ENCODE measurements at places on chromosomes 11 and 22.

- no peak for DNase-seq
Measured at GRCh38 chr11:75644370-75644769, 24.5 kb downstream of the MAP6 start.

DNA sequence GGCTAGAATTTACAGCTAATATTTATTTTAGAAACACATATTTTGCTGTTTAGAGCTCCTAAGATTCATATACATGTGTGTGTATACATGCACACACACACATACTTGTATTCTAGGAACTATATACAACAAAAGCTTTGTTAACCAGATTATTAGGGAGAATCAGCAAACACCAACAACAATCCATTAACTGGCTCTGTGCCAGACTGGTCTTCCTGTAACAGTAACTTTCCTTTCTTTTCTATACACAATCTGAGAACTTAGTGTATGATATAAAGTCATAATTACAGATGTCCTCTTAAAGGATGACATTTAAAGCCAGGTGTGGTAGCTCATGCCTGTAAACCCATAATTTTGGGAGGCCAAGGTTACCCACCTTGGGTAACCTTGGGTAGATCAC lies 49.5 kb upstream of the CLNS1A start:
- DNase-seq = no peak

- no peak for DNase-seq
Measured at GRCh38 chr22:42343531-42344081, 73.2 kb upstream of the TCF20 start.

- no peak for DNase-seq
Measured at GRCh38 chr11:4025967-4026324, 68.7 kb upstream of the RRM1 start.

DNA sequence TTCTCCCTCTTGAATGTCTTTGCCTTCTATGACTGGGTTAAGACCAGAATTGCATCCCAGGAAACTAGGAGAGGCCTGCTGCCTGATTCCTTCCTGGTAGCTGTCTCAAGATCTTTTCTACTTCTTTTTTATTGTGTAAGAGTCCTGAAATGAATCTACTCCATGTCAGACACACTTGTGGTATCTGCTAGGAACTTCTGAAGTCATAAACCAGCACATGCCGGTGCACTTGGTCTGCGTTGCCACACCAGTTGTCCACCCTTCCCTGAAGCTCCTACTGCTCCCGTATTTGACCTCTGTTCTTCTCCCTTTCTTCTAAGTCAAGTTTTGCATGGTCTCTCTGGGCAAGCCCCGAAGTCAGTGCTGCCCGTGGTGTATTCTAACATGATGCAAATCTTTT lies 644.2 kb downstream of the ETS1 start:
- DNase-seq = no peak

- no peak for DNase-seq
Measured at GRCh38 chr11:17639091-17639490, 80.3 kb upstream of the MYOD1 start.

DNA sequence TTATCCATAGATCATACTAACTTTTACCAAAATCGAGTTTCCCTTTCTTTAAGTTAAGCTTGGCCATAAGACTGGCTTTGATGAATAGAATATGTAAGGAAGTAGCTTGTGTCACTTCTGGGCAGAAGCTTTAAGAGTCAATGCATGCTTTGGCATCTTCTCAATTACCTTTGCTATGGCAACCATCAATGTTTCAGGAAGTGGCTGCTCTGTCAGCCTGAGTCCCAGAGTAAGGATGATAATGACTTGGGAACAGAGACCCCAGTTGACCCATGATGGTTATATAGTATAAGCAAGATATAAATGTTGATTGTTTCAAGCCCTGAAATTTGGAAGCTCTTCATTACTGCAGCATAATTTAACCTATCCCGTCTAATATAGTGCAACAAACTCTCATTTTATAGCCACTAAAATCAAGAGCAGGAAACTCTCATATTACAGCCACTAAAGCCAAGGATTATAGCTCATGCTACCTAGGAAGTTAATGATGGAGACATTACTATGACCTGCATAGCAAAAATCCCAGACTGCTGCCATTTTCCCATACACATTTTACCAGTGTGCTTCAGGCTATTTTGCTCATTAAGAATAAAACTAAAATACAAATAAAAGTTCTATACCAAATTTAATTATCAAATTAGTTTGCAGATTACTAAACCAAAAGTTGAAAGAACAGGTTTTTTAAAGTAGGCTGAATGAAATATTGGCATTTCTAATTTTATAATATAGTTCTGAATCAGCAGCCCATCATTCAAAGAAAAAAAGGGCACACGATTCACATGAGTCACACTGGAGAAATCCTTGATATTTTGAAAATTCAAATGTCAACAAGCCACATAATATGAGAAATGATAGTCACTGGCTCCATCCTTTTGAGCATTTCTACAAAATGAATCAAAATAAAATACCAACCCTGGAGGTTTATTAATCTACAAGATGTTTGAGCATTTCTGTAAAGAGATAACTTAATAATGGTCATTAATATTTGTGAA lies 23.8 kb downstream of the FSHB start:
- no peak for DNase-seq

DNA sequence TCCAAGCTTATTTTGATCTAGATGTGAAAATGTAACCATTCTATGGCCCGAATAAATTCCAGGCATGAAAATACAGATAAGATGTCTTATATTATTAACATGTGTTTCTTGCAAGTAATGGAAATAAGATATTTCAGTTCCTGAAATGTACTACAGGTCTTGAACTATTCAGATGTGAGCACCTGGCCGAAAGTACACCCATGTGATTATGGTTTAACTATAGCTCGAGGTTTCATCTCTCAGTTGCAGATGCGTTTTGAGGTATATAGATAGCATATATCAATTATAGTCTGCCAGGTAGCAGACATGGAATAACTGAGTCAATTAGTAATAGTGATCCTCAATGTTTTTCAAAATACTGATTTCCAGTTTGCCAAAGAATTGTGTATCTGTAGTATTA lies 68.3 kb downstream of the DDIAS start:
- no peak for DNase-seq

DNA sequence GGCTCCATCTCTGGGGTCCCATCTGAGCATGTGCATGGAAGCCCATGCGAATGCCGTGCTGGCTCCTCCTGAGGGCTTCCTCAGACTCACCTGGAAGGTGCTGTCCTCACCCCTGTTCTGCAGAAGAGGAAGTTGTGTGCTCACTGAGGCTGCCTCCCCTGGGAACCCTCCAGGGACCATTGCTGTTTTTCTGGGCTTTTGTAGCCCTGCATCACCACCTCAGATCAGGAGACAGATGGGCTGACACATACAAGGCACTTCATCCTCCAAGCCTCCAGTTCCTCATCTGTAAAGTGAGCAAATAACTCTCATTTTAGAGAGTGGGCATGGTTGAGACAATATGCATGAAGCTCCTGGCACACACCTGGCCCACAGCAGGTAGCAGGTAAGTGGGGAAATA lies 12.1 kb upstream of the LRRC32 start:
- DNase-seq = no peak

- no peak for DNase-seq
Measured at GRCh38 chr11:11163236-11163635, 189.8 kb downstream of the CSNK2A3 start.

- no peak for DNase-seq
Measured at GRCh38 chr22:26320447-26320846, 108.6 kb upstream of the ASPHD2 start.

DNA sequence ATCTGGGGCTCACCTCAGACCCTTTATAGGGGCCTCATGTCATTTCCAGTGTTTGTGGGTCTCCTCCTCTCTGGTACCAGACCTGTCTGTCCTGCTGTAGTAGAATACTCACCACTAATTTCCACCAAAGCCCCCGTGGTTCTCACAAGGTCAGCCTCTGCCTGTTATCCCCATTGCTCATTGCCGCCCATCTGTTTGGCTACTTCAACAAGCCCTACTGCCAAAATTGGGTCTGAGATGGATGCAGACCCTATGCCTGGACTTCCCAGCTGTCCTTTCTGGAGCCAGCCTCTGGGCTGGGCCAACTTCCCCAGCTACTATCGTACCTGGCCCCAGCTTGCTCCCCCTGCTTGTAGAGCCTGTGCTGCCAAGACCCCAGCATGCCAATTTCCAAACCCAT lies 152.1 kb upstream of the ISX start:
- no peak for DNase-seq

GRCh38 chr11:11978792-11979487 lies 29.5 kb downstream of the DKK3 start:
- no peak for DNase-seq

DNA sequence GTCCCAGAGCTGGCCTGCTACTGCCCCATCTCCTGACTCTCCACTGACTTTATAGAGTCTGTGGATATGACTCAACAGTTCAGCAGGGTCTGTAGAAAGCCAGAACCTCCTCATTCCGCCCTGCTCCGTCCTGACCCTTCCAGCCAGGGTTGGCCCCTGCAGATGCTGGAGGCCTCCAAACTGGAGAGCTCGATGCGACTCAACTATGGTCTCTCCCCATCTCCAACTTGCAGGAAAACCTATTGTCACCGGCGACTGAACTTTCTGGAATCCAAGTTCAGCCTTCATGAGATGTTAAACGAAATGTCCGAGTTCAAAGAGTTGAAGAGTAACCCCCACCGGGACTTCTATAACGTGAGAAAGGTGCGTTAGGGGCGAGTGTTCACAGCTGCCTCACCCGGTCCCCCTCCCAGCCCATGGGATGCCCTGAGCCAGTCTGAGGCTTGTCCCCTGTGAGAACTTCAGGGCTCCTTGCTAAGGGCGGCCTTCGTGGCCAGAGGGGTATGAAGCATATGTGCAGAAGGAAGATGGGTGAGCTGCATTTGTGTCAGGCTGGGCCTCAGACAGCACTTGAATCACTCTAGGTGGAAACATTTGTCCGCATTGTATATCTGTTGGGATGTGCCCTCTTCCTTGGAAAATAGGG lies 32.1 kb downstream of the AMPD3 start:
- DNase-seq = no peak

- no peak for DNase-seq
Measured at GRCh38 chr11:114280696-114281095, 15.5 kb upstream of the NNMT start.

- DNase-seq = no peak
Measured at GRCh38 chr22:44360668-44361381, 48.1 kb upstream of the SHISAL1 start.

DNA sequence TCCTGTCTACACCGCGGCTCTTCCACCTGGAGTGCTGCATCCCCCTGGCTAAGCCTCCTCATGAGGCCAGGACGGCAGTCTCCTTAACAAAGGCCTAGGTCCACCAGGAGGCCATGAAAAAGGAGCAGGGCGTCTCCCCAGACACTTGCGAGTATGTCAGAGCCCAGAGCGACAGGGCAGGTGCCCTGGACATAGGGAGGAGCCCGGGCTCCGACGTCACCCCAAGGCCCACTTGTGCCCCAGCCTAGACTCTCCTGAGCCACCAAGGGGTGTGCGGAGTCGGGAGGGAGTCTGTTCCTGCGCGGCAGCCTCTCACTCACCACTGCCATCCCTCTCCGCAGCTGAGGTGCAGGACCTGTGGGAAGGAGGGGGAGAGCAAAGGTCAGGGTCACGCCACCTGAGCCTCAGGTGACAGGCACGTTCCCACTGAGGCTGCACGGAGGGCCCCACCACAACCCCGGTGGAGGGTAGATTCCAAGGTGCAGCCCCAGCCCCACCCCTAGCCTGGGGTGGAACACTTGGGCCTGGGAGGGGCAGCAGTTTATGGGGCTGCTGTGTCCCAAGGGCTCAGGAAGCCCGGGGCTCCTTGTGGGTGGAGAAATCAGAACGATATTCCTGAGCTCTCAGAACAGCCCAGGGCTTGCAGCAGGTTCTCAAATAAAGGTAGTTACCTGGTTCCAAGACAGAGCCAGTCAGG lies 10.6 kb downstream of the PRODH start:
- no peak for DNase-seq

GRCh38 chr11:29231586-29231985 lies 785.2 kb downstream of the KCNA4 start:
- no peak for DNase-seq

DNA sequence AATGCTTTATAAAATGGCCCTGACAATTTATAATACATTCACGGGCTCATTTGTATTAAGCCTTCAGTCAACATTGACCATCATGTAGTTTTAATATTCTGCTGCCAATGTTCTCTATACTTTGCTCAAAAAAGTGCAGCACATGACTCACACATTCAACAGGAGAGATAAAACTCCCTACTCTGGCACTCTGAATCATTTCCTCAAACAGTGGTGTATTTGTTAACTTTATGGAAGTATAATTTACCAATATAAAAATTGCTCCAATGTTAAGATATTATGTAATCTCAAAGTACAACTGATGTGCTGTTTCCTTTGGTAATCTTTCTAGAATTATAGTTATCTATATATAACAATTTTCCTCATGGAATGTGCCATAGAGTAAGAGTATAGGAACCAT lies 39.9 kb downstream of the MAML2 start:
- no peak for DNase-seq

- no peak for DNase-seq
Measured at GRCh38 chr11:11976481-11977127, 31.8 kb downstream of the DKK3 start.

GRCh38 chr11:133492895-133493294 lies 39.4 kb downstream of the OPCML start:
- DNase-seq = no peak

GRCh38 chr11:133841279-133842043 lies 3.9 kb downstream of the SPATA19 start:
- no peak for DNase-seq

DNA sequence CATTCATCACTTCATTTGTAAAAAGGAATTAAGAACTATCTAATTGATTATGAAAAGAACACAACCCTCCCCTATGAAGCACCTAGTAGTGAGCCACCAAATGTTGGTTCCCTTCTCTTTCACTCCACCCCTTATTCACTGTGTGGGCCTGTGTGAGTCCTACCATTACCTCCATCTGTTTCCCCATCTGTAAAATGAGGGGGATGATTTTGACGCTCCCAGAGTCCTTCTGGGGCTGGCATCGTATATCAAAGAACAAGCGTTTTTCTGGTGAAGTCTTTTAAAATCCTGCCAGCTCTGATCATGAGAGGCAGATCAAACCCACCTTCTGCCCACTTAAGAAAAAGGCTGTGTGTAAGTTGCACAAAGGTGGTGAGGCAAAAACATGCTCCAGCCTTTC lies 96.6 kb upstream of the SEZ6L start:
- no peak for DNase-seq

DNA sequence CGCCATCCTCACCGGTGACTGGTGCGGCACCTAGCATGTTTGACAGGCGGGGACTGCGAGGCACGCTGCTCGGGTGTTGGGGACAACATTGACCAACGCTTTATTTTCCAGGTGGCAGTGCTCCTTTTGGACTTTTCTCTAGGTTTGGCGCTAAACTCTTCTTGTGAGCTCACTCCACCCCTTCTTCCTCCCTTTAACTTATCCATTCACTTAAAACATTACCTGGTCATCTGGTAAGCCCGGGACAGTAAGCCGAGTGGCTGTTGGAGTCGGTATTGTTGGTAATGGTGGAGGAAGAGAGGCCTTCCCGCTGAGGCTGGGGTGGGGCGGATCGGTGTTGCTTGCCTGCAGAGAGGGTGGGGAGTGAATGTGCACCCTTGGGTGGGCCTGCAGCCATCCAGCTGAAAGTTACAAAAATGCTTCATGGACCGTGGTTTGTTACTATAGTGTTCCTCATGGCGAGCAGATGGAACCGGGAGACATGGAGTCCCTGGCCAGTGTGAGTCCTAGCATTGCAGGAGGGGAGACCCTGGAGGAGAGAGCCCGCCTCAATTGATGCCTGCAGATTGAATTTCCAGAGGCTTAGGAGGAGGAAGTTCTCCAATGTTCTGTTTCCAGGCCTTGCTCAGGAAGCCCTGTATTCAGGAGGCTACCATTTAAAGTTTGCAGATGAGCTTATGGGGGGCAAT lies 1.1 kb downstream of the NEAT1 start:
- DNase-seq = no peak

- DNase-seq = no peak
Measured at GRCh38 chr11:93143800-93144199, 54.0 kb downstream of the SLC36A4 start.
